ENCODE measurements at places on chromosomes 5 and 9.

DNA sequence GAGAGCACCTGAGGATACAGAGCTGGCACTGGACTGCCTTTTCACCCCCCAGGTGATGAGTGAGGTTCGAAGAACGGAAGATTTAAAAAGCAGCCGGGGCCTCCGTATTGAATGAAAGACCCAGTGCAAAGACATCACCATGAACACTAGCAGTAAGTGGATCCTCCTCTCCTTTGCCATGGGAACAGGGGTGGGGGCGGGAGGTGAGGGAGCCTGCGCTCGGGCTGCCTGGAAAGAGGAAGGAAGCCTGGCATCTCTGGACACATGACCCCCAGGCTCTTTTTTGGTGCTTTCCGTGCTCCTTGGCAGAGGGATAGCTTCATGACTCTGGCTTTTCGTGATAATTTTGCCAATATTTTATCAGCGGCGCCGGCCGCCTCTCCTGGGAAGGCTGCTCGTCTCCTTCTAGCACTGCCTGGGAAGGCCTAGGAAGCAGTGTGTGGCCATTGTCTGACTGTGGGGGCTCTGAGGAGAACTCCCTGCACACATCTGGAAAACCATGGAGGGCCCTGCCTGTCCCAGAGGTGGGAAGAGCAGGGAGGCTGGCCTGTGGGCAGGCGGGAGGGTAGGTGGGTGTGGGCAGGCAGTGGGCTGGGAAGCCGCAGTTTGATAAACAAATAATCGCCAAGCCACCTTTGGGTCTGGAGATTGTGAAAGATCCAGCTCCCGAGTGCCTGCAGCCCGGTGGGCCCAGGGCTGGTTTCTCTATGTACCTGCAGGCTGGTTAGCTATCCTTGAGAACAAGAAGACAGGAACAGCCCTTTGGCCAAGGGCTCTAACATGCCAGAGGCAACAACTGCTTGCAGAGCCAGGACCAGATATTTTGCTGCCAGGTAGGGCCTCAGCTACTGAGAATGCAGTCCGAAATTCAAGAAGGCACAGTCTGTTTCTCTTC lies 911 bp downstream of the ABLIM3 start:
- no peak for DNase-seq

GRCh38 chr9:100690438-100690837 lies 112.6 kb downstream of the CAVIN4 start:
- DNase-seq = no peak

GRCh38 chr9:68883224-68883623 lies 130.7 kb downstream of the PRKACG start:
- DNase-seq = no peak

DNA sequence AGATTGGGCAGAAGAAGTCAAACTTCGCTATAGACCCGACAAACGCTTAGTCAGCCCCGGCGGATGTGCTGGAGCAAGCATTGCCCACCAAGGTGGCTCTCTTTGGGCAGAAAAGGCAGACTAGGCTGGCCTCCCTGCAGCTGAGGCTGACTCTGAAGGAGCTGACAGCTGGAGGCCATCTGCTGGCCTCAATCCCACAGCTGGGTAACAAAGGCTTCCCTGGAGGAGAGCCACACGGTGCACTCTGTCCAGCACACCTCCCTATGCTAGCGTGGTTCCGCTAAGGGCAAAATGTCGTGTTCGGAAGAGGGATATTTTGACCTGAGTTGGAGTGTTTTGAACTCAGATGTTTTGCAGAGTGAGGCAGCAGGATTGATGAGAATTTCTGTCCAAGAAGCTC lies 103.5 kb upstream of the PTCH1 start:
- DNase-seq = no peak

DNA sequence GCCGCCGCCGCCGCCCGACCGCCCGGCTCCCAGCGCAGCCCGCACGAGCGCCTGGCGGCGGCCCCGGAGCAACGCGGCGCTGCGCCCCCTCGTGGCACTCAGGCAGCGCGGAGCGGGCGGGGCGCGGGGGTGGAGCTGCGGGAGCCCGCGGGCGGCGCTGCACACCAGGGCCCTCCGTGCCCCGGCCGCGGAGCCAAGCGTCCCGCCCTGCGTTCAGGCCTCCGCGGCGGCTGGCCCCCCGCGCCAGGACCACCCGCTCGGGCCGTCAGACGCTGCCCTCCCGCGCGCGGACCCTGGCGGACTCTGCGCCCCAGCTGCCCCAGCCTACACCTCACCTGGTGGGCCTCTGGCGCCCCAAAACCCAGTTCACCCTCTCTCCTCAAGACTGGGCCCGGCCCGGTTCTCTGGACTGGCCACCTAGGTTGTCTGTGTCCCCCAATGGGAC lies at the start of gene RASGEF1C:
TSS of gene RASGEF1C (minus strand) at position 75 of the 445 bp plus-strand sequence. CDS start 71,159 bp downstream, outside the sequence.
- DNase-seq = no peak

DNA sequence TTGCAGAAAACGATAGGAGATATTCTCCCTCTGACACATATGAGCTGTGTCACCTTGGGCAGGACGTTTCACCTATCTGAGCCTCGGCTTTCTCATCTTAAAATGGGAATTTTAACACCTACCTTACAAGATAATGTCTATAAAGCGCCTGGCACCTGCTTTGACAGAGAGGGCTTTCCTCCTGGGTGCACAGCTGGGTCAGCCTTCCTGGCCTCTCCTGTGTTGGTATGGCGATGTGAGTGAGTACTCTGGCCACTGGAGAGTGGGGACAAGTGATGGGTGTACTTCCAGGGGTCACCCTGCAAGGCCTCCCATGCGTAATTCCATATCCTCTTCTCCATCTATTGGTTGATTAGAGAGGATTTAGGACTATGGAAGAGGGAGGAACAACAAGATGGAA lies 113.1 kb upstream of the SMIM23 start:
- no peak for DNase-seq

- DNase-seq = no peak
Observed at GRCh38 chr5:20434786-20435185, 446.8 kb upstream of the CDH18 start.

DNA sequence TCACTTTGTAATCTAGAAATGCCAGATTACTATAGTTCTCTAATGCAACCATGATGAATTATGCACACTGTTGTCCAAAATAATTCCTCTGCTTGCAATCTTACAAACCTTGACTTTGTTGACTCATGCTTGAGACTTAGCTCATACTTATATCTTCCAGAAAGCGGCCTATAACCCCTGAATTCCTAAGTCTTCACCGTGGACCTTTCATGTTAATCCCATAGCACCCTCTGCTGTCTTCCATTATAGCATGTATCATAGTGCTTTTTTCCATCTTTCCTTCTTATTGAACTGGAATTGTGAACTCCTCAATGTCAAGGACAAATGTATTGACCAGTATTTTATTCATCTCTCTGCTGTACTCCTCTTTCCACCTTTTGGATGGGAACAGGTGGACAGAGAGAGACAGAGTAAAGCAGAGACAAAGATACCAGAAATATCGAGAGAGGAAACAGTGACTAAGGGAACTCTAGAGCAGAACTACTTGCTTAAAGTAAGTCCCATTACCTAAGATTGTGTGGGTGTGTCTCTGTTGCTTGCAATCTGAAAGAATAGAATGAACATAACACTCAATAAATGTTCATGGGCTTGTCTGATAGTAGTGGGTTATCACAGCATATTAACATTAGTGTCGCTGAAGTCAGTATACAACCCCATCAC lies 110.0 kb downstream of the LURAP1L start:
- DNase-seq = no peak

GRCh38 chr5:131534974-131535373 lies 100.1 kb downstream of the RAPGEF6 start:
- DNase-seq = no peak

DNA sequence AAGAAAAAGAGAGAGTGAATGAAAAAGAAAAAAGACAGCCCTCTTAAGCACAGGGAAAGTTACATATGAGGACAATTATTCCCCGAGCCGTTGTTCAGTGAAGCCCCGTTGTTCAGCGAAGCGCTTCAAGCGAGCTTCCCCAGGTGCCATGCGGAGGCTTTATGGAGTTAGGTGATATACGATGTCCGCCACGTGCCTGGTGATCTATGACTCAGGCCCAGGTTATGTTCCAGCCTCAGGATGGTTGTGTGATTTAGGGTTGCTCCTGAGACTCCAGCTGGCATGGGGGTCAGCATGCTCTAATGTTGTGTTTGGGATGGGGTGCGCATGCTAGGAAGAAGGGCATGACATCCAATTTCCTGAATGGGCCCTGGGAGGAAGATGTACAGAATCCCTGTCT lies 365.6 kb downstream of the CDK5RAP2 start:
- no peak for DNase-seq

DNA sequence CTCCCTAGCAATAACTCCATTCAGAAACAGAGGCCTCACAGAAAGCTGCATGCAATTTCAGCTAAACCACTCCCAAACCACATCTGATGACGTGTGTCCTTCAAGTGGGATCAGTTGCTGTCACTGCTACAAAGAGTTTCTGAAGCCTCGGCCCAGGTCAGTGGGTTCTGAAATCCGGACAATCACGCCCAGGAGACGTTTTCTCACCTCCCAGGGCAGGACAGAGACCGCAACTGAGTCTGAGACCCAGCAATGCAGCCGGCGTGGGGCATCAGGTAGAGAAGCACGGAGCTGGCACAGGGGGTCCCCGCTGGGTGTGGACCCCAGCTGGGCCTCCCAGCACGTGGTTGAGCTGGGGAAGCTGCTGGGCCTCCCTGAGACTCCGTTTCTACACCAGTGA lies 2.6 kb upstream of the UBE2QL1 start:
- DNase-seq = no peak

- no peak for DNase-seq
Observed at GRCh38 chr5:172617817-172618216, 23.2 kb upstream of the NEURL1B start.

DNA sequence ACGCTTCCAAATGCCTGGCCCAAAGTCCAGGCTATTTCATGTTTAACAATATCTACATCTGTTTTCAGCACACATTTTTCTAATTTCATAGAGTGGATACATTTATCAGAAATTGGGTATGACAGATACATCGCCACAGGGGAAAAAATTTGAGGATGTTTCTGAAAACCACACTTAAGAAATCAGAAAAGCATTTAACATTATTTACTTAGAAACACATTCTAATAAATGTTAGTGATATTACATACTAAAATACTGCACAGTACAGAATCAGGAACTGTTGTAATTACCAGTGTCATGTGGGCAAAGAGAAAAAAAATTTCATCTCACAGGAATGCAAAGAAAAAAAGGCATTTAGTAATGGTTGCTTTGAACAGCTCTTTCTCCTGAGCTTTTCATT lies 310.5 kb upstream of the KIF2A start:
- DNase-seq = no peak

DNA sequence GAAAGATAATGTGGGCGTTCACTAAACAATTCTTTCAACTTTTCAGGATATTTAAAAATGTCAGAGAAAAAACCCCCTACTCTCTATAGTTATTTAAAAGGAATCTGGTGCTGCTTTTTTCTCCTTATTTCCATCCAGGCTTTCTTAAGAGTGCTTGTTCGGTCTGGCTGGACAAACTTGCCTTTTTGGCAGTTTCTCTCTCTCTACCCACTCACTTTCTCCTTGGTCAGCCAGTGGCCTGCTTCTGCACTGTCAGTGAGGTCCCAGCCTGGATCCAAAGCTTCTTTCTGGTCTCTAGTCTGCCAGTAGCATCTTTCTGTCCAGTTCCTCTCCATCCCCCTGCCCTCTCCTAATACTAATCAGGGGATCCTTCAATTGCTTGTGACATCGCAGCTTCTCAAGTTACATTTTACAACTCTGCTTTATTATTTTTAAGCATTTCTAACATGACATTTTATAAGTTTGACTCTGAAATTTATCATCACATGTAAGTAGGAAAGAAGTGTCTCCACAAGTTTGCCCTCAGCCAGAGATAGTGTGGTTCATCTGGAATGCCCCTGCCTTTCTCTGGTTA lies 50.4 kb downstream of the PIK3R1 start:
- DNase-seq = no peak

GRCh38 chr5:849651-850301 lies 1.0 kb downstream of the ZDHHC11 start:
- DNase-seq = no peak

DNA sequence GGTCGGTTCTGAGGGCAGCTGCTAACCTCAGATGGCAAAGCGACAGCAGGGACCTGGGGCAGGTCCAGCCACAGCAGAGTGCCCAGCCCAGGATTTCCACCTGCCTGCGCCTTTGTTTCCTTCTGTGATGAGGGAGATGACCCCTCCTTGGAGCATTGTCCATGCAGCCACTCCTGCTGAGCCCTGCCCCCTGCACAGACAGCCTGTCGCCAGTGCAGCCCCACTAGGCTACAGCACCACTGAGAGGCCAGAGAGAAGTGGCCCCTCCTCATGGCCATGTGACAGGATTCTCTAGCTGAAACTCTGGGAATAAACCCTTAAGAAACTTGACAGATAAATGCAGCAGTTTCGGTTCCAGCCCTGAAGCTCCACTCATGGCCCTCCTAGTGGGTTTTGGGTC lies 10.5 kb upstream of the MRNIP start:
- no peak for DNase-seq

- DNase-seq = peak; percentile 26
Observed at GRCh38 chr5:57171816-57172465, 1.9 kb upstream of the GPBP1 start.

DNA sequence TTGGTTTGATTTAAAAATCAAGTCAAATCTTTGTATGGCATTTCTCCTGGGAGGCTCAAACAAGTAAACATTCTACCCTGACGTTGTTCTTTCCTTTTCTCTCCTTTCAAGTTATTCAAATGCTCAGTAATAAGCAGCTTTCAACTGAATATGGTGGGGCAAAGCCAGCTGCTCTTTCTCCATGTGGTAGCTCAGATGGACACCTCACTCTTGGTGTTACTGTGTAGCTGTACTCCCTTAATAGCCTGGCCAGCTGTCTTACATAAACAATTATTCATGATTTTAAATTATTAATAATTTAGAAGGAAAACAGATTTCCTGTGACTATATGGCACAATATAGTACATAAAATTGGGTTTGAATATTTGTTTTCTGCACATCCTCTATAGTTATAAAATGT lies 165.2 kb downstream of the PDE4D start:
- no peak for DNase-seq

DNA sequence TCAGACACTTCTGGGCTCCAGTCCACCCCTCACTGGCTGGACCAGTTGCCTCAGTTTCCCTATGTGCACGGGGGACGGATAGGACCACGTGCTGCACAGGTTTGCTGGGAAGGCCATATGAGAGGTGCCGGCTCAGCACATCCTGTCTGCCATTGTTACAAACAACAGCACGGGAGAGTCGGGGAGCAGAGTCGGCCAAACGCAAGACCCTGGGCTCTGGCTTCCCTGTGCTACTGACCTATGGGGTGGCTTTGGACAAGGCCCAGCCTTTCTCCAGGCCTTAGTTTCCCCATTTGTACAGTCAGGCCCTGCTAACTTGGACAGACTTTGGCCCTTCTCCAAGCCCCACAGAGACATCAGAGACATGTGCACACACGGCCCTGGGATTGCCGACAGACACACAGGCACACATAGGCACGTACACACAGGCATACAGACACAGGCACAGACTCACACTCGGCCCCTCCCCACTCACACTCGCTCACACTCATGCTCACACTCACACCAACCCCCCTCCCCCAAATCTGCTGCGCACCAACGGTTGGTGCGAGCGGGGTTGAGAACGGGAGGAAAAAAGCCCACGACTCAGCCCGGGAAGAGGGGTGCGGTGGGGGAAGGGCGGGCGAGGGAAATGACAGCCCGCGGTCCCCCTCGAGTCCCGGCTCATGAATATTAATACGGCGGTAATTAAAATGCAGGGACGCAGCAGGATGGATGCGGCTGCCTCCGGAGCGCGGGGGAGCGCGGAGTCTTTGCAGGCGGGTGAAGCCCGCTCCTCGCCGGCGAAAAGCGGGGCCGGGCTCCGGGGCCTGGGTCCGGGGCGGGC lies 133.0 kb downstream of the C9orf50 start:
- peak; percentile 20 for DNase-seq

- DNase-seq = no peak
Observed at GRCh38 chr9:116942593-116943061, 255.5 kb downstream of the TRIM32 start.
